ENCODE measurements at places on chromosomes 1 and 21. TPM values are rescaled to one million over a fixed set of nuclear protein-coding genes. Genes with fewer than 3 reads are reported as not detected.
A peak's percentile ranks its signal among the peaks of the same experiment; 100 is the strongest.

The MEAF6 gene
- 60.7 TPM for total RNA-seq

- DNase-seq = no peak
Observed at GRCh38 chr1:60504206-60504840, 430.8 kb upstream of the C1orf87 start.

DNA sequence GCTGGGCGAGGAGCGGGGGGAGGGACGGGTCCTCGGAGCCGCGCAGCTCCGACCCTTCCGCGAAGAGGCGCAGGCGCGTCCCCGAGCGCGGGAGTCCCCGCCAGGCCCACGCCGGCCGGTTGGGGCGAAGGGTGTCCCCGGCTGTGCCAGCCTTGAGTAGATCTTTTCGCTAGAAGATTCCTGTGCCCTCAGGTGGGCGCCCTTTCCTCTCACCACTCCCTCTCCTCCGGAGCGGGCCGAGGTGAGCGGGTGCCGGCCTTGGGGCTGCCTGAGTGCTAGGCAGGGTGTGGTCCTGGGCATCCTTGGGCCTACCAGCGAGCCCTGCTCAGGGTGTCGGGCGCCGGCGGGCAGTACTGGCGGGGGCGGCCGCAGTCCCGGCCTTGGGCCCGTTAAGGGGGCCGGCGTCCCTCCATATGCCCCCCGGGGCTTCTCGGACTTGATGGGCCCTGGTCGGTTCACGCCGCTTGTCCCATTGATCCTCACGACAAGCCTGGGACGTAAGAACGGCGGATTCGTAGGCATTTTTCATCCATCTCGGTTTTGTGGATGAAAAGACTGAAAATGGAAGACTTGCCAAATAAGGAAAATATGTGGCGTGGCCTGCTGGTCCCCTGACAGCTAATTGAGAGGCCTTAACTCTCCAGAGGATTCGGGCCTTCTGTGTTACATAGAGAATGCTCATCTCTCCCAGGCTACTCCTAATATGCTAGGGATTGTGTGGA, 712 bp downstream of the DEGS1 start:
- DNase-seq = peak; percentile 48

GRCh38 chr21:38987633-38988508, 182.1 kb downstream of the ETS2 start:
- no peak for DNase-seq

GRCh38 chr1:75615613-75616435, 4.9 kb upstream of the SLC44A5 start:
- no peak for DNase-seq

DNA sequence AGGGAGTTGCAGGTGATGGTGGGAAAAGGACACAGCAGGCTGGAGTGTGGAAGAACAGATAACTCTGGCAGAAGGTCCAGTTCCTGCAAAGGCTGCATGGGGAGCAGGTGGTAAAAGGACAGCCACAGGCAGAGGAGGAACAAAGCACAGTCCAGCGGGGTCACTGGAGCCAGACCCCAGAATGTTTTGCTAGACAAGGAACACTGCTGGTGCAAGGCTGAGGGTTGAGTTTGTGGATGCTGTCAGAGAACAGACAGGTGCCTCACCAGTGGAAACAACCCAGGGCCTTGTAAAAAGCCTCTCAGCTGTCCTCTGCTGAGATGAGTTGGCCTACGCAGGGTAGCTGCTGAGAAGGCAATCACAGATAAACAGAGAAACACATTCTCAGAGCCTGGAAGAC, 101.7 kb downstream of the SSBP3 start:
- no peak for DNase-seq

DNA sequence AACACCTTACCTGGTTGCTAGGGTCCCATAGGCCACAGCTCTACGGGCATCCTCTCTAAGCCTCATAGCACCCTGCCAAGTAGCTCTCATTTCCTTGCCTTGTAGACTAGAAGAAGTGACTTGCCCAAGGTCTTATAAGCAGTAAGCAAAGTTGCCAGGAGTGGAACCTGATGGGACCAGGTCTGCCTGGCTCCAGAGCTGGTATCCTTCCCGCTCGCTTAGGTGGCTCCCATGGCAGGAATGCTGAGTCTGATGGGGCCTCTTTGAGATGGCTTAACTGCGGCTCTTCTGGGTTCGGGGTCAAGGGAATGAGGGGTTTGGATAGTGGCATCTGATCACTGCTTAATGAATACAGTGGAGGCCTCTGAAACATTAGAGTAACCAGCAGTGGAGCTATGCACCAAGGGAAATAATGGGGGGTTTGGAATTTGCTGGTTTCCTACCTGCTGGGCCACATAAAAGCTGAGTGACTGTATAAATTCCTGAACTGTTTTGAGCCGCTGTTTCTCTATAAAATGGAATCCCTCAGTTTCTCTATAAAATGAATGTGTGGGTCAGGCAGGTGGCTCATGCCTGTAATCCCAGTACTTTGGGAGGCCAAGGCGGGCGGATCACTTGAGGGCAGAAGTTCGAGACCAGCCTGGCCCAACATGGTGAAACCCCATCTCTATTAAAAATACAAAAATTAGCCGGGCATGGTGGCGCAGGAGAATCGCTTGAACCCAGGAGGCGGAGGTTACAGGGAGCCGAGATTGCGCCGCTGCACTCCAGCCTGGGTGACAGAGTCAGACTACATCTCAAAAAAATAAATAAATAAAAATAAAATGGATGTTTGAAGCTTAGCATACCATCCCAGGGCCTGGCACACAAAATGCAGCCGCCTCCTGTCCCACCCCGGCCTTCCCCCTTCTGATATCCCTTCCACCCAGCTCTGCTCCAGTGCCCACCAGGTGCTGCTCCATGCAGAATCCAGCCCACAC, 12.4 kb downstream of the FAM151A start:
- no peak for DNase-seq

DNA sequence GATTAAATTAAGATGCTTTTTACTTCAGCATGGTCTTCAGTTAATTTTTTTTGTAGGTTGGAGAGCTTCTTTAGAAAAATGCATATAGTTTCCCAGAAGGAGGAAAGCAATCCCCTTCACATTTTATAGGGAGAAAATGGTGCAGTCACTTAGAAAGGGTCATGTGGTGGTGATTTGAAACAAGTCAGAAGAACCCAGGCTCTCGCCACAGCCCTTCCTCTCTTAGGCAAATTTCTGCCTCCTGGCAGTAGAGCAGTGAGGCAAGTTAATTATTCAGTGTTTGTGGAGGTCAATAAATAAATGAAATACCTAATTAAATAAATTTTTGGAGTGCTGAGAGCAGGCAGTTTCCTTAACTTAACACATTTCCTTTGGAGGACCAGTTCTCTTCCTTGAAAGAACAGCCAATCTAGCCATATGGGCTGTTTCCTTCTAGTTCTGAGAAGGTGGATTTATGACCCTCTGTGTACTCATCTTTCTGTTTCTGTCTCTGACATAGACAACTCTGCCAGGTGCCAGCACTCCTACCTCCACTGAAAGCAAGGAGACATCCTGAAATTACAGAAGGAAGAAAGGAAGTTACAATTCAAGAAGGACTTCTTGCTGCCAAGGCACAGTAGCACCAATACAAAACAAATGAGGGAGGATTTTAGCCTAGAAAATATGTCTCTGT, 19.0 kb upstream of the POGZ start:
- DNase-seq = no peak

Measured in ureter (tissue), 1 donor.